ENCODE measurements at places on chromosomes 11 and 22.
A peak's percentile ranks its signal among the peaks of the same experiment; 100 is the strongest.

- DNase-seq = no peak
Measured at GRCh38 chr11:128832121-128832497, 35.0 kb downstream of the KCNJ1 start.

DNA sequence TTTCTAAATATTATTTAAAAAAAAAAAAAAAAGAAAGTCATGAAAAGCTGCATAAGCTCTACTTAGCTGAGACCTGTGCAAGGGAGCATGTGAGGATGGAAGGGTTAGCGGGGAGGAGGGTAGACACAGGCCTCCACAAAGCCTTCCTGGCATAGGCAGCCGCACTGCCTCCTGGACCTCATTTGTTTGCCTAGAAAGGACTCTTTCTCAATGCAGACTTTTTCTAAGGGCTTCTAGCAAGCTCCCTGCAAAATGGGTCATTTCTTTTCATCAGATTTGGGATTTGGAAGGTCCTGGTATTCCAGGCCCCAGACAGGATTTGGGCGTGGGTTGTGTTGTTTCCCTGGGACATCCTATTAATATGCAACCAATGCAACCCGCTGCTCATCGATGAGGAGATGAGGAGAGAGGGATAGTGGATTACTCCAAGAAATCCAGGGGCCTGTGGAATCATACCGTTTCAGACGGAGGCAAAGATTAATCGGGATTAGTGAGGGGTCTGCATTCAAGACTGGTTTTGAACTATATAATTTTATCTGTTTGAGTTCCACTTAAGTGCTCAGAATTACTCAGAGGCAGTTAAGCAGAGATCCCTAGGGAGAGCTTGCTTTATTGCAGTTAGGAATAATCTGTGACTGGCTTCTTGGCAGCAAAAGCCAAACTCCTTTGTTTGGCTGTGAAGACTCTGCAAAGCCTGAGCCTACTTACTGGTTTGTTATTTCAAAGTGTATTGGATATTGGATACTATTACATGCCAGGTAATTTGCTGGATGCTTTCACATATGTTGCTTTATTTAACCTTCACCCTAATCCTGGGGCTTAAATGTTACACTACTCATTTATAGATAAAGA, 106.9 kb upstream of the NAV2 start:
- DNase-seq = no peak

GRCh38 chr11:47067401-47067800, 109.3 kb downstream of the ARFGAP2 start:
- DNase-seq = no peak

GRCh38 chr11:119774172-119774763, 45.3 kb upstream of the NECTIN1 start:
- DNase-seq = no peak

- DNase-seq = peak; percentile 43
Measured at GRCh38 chr11:3126901-3127691, 38.0 kb downstream of the OSBPL5 start.

GRCh38 chr11:43440486-43440885, 81.8 kb downstream of the TTC17 start:
- no peak for DNase-seq

DNA sequence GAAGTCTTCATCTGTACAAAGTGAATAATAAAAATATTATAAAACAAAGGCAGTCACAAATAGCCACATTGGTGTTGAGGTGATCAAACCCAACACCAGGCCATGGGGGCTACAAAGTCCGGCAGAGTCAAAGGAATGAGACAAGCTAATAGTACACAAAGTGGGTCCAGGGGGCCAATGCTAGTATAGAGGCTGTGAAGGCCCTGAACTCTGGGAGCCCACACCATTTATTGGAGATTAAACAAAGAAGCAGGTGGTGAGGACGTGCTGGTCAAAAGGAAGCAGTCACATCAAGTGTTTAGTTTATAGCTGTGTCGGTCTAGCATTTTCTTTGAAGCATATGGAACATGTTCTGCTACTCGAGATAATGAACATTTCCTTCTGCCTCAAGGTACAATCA, 58.6 kb upstream of the CCT8L2 start:
- DNase-seq = no peak

DNA sequence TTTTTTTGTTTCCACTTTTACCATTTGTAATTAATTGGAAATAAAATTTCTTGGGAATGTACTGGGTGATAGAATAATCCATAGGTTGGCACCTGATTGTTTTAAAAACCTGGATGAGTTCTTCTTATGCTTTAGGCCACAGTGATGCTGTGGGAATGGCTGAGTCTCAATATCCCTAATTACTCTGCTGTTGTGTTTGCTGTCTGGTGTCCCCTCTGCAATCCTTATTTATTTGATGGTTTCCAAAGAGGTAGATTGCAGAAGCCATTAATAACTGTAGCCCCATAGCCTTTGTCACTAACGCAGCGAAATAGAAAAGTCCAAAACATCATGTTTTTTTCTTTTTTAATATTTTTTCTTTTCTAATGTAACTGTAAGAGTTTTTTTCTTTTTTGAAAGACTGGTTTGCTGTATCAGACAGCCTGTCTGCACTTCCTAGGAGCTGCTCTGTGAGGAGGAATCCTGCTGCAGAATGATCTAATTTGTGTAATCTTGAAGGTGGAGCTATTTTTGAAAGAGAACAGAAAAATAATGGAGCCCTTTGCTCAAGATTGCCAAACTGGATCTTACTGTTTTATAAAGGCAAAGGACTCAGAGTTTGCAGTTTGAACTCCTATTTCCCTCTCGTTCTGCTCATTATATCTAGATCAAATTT, 14.9 kb downstream of the PACS1 start:
- DNase-seq = no peak

- DNase-seq = peak; percentile 69
Measured at GRCh38 chr11:63888170-63889086, 28.5 kb downstream of the RCOR2 start.

Data from naive thymus-derived CD8-positive, alpha-beta T cell (primary cell).